AG04450 (cell line): ENCODE measurements at places on chromosomes 5 and 9. TPM values are rescaled to one million over a fixed set of nuclear protein-coding genes. Genes with fewer than 3 reads are reported as not detected.

GRCh38 chr5:177426566-177427210, at the start of gene GRK6:
TSS of gene GRK6 (plus strand) at chr5:177426676. CDS start at chr5:177426846, 170 bp downstream.
- DNase-seq = no peak

DNA sequence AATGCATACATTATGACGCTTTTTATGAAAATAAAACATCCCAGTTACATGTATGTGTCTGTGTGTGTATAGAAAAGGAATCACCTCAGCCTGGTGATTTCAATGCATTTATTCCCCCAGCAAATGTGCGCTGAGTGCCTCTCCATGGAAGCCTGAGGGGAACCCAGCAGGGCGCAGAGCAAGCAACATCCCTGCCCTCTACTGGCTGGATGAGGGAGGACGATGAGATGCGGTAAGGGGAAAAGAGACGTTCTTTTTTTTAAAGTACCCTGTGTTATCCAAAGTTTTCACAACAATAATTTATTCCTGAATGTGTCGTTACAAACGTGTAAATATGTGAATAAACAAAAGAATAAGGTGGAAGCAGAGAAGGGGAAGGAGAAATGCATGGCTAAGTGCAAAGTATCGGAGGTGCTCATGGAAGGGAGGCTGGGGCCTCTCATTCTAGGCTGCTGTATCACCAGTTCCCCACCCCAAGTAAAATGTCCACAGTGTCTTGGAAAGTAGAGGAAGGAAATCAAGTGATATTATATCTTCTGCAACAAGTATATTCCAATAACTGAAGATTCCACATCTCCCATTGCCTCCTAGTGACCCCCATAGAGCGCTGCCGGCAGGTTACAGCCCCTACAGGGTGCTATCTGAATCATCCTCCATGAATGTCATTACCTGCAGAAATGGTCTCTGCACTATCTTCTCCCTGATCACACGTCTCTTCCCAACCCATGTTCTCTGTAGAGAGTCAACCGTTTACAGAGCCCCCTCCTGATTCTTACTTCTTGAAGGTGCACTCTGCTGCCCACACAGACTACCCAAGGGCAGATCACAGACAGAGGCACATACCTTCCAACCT, 13.0 kb upstream of the ABLIM3 start:
- DNase-seq = no peak

CORO2A gene
- 1.4 TPM in 2 replicates for polyA plus RNA-seq

KIF24 gene
- polyA plus RNA-seq = 0.62 and 0.77 TPM in 2 replicates

- peak; percentile 33 for DNase-seq
Measured at GRCh38 chr9:84121991-84122523, 141.5 kb downstream of the RMI1 start.

FAM78A gene
- 0.26 and 0.40 TPM in 2 replicates for polyA plus RNA-seq

DNA sequence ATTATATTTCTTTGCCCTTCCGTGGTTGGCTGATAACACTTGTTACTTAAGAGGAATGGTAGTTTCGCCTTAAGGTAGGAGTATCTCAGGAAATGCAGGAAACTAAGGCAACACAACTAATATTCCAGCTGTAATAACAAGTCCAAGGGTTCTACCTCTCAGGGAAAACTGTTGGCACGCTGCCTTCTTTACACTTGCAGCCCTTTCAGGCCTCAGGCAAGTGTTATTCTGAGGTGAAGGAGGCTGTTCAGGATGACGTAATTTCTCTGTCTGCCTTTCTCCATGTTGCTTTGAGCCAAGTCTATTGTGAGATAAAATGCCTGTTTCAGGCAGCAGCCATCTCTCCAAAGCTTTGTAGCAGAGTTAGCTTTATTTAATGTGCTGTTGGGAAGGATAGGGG, 38.0 kb downstream of the VCAN start:
- no peak for DNase-seq

DNA sequence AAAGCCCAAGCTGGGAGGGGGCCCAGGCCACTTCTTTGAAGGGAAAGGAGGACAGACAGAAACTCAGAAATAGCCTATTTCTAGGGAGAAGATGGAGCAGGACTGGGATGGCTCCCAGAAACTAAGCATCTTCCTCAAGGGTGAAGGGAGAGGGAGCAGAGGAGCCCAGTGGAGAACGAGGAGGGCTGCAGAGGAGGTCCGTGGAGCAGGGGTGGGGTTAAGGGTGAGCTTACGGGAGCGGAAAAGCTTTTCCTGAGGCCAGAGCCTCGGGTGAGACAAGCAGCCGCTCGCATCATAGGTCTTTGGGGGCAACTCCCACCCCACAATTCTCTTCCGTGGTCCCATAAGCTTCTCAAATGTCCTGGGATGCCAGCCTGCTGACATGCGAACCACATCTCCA, 127.1 kb upstream of the PHYKPL start:
- no peak for DNase-seq

DNA sequence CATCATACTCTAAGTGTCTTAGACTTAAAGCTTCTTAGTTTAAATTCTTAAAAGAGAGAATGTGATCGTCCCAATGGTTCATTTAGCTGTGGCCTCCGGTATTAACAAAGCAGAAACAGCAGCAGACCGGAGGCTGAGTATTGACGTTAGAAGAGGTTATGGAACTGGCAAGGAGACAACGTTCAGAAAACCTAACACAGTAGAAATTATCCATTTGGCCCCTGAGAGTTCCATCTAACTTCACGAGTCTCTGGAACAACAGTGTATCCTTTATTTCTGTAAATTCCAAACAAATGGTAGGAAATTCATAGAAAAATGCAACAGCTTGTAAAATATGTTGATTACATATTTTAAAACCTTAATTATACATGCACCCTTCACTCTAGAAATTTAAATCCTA, 107.3 kb upstream of the PTGER4 start:
- DNase-seq = no peak

DNA sequence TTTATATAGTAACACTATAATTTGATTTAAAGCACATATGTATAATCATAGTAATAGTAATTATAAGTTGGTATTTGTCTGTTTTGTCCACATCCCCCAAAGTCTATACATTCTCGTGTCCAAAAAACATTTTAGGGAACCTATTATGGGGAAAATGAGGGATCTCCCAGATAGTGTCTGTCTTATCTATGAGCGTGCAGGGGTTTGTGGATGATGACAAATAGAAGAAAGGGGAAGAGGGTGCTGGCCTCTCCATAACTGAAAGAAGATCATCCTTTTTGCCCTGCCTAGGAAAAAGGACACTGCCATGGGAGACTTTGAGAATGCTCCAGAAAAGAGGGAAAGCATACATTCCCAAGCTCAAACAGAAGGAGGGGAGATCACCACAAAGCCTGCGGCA, 45.3 kb downstream of the C5orf22 start:
- DNase-seq = no peak

WDR31 gene
- 0.97 and 1.5 TPM in 2 replicates for polyA plus RNA-seq

- DNase-seq = no peak
Measured at GRCh38 chr5:80976985-80977384, 16.8 kb downstream of the RASGRF2 start.

RNF183 gene
- not detected in 2 replicates for polyA plus RNA-seq

GDA gene
- not detected in 2 replicates for polyA plus RNA-seq

DNA sequence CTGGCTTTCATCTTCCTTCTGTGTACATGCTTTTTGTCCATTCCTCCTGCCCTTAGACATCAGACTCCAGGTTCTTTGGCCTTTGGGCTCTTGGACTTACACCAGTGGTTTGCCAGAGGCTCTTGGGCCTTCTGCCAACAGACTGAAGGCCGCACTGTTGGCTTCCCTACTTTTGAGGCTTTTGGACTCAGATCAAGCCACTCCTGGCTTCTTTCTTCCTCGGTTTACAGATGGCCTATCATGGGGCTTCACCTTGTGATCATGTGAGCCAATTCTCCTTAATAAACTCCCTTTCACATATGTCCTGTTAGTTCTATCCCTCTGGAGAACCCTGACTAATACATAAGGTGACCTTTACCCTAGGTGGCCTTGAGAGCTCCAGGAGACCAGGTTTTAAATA, 189.1 kb upstream of the CCNG1 start:
- DNase-seq = no peak
